ENCODE measurements at places on chromosomes 4 and X.

DNA sequence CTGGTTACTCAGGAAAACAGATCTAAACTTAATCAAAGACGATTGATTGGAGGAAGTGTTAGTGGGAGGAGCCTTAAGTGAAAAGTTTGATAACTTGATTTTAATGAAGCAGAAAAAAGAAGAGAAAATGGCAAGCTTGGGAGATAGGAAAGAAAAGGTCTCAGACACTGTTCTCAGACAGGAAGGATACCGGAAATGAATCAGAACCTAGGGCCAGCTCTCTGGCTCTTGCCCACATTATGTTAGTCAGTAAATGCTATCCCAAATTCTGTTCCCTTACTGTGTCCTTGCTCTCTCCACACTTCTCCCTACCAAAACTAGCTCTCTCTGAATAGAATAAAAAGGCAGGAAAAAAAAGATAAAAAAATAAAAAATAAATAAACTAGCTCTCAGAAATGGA lies 48.6 kb upstream of the TMEM164 start:
- DNase-seq = no peak

DNA sequence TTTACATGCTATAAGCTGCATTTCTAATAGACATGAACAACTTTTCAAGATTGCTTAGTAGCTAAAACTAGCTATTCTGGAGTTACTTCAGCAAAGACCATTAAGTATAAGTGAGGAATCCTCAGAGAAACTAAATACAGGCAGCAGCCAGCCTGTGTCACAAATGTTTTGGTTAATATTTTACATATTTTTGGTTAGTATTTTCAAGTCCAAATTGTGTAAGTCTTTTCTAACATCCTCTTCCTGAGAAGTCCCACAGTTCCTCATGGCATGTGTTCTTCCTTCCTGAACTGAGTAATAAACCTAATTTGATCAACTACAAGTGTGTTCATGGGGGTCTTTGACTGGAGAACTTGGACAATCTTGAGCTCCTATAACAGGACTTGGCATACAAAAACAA lies 42.4 kb upstream of the MCF2 start:
- DNase-seq = no peak

GRCh38 chr4:179097741-179098140 lies 1655.5 kb upstream of the AGA start:
- DNase-seq = no peak

- peak; percentile 81 for DNase-seq
Measured at GRCh38 chrX:115023139-115023538, 5.7 kb upstream of the IL13RA2 start.

Measured in foreskin fibroblast (primary cell).